ENCODE measurements at places on chromosomes 4 and X. TPM values are rescaled to one million over a fixed set of nuclear protein-coding genes. Genes with fewer than 3 reads are reported as not detected.

USP38 gene
- total RNA-seq = 16.5 TPM

VCX2 gene
- 0.13 TPM for total RNA-seq

CT47B1 gene
- total RNA-seq = not detected

CT45A5 gene
- 4.1 TPM for total RNA-seq

RBM10 gene
- total RNA-seq = 67.3 TPM

TMPRSS11F gene
- not detected for total RNA-seq

All from HT1080 (cell line).